Activated CD8-positive, alpha-beta T cell treated with anti-CD3 and anti-CD28 coated beads, Interleukin-2, amount 10 ng/mL, durations not matched to agents 7 days and 5 days (primary cell): ENCODE measurements at places on chromosomes 2 and 18. TPM values are rescaled to one million over a fixed set of nuclear protein-coding genes. Genes with fewer than 3 reads are reported as not detected.

PROKR1 gene
- total RNA-seq, result not detected

EHD3 gene
- total RNA-seq, result 0.21 TPM

UGT1A8 gene
- not detected for total RNA-seq

LHCGR gene
- total RNA-seq, result not detected

CCDC121 gene
- total RNA-seq, result 1.5 TPM

CFAP65 gene
- total RNA-seq, result not detected

SMPD4 gene
- 83.9 TPM for total RNA-seq

MAL gene
- 206 TPM for total RNA-seq

GAREM2 gene
- total RNA-seq, result 5.5 TPM

GKN1 gene
- total RNA-seq, result not detected

TANC1 gene
- 0.55 TPM for total RNA-seq

KRCC1 gene
- total RNA-seq, result 18.9 TPM

GBX2 gene
- not detected for total RNA-seq
